Activated CD4-positive, alpha-beta T cell treated with anti-CD3 and anti-CD28 coated beads, Interleukin-2, amount 50 U/mL, for 24 hours (primary cell): ENCODE measurements at places on chromosomes 5 and 9.

- DNase-seq: no peak
Observed at GRCh38 chr5:79954620-79955019, 36.4 kb downstream of the MTX3 start.

GRCh38 chr5:32051796-32052195 lies 122.3 kb downstream of the GOLPH3 start:
- no peak for DNase-seq

- no peak for DNase-seq
Observed at GRCh38 chr9:37974506-37975173, 70.7 kb upstream of the SLC25A51 start.

DNA sequence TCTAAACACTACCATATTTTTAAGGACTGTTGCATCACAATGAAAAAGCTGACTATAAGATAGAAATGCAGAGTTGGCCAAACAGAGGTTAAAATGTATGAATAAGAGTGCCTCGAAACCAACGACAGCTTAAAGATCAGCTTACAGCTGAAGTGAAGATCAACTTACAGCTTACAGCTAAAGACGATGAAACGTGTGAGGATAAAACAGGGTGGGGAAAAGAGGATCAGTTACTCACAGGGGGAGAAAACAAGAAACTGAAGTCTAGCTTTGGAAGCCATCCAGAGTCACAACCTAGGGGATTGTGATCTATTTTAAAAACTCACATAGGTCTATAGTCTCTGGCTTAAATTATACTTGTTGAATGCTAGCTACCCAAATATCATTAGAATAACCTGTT lies 220.0 kb downstream of the SNCAIP start:
- no peak for DNase-seq

DNA sequence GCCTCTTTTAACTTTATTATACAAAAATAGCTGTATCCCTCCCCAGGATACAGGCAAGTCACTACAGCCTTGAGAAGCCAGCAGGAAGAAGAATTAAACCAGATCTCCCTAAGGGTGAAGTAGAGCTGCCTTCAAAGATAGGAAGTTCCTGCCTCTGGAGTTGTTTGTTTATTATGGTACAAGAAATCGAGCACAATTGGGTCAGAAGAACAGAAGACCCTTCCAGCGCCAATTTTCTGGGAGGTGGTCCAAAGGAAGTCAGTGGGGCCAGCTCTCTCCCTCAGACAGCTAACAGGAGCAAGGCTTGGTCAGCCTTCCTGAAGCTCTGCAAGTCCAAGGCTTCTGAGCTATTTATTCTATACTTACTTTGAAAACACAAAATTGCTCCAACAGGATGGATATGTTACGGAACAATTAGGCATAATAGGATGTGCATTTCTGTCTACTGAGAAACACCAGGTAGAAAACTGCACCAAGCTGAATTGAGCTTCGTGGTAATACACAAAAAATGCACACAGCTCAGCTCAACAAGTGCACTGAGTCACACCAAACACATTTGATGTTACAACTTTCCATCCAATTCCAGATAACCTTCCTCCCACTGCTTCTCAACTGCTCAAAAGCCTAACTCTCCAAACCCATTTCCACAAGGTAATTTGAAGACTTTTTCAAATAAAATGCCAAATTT lies 16.0 kb downstream of the SERINC5 start:
- DNase-seq: no peak

DNA sequence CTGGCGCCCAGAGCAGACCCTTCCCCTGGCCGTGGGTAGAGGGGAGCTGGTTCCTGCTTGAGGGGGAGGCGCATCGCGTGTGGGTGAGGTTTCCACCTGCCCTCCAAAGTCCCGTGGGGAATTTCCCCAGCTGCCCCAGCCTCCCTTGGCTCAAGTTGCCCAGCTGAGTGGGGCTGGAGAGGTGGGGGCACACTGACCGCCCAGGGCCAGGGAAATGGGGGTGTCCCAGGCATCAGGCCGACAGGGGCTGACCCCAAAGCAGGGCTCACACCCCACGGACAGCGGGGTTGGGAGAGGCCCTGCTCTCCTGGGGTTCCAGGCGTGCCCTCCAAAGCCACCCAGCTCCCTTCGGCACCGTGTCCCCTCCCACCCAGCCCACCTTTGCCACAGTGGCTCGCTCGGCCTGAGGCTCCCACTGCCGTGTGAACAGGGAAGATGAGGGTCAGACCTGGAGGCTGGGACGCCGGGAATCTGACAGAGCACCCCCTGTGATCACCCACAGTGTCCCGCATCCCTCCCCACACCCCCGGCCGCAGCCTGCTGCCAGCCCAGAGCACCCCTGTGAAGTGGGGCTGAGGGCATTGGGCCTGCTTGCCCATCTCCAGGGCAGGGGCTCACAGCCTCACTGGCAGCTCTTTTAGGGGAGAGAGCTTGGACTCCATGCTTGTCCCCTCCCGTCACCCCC lies 933 bp upstream of the EGFL7 start:
- no peak for DNase-seq

GRCh38 chr5:124519396-124519795 lies 227.0 kb downstream of the ZNF608 start:
- DNase-seq: no peak

DNA sequence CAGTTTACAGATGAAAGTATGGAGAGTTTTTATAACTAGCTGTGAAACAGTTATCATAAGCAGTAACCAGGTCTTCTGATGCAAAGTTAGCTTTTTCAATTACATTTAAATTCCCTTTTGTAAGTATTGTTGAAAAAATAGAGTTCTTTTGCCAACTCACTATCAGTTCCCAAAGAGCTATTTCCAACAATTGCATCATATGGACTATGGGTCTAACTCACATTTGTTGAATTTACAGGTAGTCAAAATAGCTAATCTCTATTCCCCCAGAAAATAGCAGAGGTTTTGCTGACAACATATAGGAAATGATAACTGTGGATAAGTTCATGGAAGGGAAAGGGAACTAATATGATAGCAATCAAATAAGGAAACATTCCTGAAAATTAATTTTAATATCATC lies 1.4 kb downstream of the SPINK1 start:
- no peak for DNase-seq

DNA sequence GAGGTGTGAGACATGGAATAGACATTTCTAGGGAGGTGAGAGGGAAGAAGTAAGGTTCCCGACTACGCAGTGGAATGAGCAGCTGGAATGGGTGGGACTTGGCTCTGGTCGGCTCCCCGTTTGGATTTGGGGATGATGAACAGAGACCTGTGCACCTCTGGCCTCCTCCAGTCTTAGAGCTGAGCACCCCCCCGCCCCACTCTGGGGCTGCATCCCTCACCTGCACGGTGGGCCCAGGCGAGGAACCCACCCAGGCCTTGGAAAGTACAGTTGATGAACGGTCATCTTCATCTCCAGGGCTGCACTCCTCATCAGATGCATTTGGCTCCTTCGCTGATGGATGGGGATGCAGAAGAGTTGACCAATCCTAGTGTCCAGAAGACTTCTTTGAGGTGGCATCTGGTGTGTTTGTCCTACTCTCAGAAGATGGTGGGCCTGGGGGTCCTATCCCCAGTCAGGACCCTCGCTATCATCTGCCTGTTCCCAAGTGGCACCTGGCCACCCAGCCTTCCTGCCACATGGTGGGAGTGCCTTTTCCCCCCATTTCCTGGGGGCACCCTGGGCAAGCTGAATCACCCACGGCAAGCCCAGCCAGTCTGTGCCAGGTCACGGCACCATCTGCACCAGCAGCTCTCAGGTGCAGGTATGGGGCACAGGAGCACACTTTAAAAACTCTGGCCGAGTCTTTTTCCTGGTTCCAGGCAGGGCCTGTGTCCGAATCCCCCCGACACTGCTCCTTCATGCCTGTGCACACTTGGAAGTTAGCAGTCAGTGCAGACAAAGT lies 70.5 kb downstream of the GTF3C4 start:
- DNase-seq: no peak

- DNase-seq: peak; percentile 33
Observed at GRCh38 chr9:136769710-136770191, 5.4 kb upstream of the LCN15 start.

DNA sequence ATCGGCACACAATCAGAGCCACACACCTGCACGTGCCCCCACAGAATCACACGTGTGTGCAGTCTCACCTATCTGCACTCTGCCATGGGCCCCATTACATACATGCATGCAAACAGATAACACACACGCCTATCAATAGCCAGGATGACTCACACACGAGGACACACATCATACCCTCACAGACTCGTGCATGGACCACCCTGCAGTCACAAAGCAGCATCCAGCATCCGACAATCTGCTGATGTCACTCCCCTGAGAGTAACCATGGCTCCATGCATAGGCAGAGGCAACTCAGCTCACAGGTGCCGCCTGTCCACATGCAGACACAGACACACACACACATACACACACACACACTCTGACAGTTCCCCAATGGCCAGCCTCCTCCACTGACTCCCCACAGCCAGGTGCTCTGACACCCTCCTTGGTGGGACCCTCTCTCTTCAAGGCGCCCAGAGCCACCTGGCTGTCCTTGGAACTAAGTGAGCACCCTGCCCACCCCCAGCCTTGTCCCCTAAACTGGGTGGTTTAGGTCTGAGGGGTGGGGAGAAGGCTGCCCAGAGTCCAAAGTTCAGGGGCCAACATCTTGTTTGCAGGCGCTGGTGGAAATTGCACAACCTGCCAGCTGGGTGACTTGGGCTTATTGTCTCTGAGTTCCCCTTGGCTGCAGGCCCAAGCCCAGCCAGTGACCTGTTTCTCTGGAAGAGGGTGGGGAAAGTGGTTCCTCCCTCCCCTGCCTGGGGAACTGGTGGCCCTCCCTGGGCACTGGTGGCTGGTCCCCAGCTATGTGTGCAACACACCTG lies 34.6 kb upstream of the NEK6 start:
- no peak for DNase-seq

- DNase-seq: no peak
Observed at GRCh38 chr5:149702934-149703646, 27.0 kb upstream of the PPARGC1B start.

DNA sequence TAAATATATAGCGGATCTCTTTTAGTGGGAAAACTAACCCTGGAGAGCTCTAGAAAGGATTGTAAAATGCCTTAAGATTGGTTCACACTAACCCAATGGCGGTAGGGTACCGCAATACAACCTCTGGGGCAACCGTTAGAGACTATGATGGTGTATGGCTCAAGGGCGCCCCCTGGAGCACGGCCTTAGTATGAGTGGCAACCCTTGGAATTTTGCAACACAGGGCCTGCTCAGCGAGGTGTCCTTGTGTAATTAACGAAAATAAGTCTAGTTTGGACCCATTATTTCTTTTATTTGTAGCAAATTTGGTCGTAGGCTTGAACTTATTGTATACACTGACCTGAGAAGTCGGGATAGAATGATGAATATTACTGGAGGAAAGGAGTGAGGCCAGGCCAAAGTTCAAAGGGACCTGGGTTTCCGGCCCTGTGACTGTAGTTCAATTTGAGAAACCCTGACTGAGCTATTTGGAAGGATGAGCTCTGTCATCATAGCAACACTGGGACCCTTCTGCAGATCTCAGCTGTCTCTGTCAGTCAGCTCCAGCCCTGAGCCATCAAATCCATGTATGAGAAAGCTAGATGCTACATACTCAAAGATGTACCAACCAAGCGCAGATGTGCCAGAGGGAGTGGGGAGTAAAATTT lies 54.8 kb downstream of the CAMK4 start:
- peak; percentile 84 for DNase-seq

- DNase-seq: no peak
Observed at GRCh38 chr5:168316139-168316578, 24.7 kb downstream of the WWC1 start.

DNA sequence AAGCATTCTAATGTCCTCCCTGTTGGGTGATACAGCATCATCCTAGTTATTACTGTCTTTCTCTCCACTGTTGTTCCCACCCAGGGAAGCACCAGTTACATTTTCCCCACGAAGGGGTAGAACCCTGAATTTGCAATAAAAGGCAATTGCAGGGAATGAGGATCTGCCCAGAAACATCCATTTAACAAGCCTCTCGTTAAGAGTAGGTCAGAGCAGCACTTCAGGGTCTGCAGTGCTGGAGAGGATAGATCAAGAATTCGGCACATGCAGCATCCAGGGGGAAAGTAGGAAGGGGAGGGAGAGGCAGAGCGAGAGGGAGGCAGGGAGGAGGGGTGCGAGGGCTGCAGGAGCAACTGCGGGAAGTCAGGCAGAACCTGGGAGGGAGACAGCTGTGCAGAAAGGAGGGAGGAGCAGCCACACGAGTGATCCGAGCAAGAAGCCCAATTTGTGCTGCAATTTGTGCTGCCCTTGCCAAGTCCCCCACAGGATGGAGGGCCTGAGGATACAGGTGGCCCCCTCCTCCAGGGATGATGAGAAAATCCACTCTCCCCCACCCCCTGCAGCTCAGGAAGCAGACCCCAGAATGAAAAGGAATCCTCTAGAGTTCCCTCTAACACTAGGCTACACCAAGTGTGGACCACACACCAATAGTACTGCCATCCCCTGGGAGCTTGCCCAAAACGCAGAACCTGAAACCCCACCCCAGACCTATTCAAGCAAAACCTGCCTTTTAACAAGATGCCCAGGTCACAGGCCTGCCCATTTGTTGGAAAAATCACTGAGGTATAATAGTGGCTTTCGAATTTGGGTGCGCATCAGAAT lies 62.2 kb downstream of the EPB41L4B start:
- DNase-seq: no peak

DNA sequence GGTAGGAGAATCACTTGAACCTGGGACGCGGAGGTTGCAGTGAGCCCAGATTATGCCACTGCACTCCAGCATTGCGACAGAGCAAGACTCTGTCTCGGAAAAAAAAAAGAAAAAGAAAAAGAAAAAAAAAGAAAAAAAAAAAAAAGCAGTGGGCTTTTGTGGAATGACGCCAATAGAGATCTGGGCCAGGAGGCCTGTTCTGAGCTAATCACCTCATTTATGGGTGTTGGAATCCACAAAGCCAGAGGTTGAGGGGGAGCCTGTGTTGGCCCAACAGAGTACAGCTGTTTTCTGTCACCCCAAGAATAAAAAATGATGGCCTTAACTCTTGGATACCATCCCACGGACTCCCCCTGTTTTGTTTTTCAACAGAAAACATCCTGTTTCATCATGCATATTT lies 18.5 kb downstream of the OSTF1 start:
- no peak for DNase-seq

DNA sequence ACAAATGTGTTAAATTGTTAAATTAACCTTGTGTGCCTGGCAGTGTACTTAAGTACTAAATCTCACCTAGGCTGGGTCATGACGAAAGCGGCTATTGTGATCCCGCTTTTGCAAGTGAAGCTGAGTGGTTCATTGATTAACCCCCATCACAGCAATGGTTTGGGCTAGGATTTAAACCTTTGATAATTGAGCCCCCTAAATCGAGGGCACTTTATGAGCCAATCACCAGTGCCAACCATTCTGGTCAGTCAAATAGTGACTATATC lies 22.8 kb downstream of the HNRNPK start:
- no peak for DNase-seq

GRCh38 chr5:126857472-126858410 lies 80.8 kb downstream of the LMNB1 start:
- no peak for DNase-seq

DNA sequence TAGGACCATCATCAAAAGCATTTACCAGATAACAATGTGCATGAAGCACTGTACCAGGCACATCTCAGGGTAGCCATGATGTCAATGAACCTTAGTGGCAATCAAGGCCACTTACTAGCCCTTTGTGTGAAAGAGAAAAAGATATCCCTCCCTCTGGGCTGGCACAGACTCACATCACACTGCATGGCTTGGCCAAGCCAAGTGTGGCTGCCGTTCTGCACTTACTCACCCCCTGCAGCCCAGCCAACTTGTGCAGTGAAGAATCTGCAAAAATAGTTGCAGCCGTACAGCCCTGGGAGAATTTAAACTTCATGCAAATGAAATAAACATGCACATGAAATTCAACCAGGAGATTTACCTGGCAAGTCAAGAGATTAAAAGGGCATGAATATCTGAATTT lies 333.5 kb downstream of the DEPDC1B start:
- DNase-seq: no peak

GRCh38 chr5:108681079-108681921 lies 66.4 kb upstream of the FER start:
- peak; percentile 9 for DNase-seq
